Spinal cord (tissue), 10 donors: ENCODE measurements at places on chromosomes 7 and 10. TPM values are rescaled to one million over a fixed set of nuclear protein-coding genes. Genes with fewer than 3 reads are reported as not detected.

DNA sequence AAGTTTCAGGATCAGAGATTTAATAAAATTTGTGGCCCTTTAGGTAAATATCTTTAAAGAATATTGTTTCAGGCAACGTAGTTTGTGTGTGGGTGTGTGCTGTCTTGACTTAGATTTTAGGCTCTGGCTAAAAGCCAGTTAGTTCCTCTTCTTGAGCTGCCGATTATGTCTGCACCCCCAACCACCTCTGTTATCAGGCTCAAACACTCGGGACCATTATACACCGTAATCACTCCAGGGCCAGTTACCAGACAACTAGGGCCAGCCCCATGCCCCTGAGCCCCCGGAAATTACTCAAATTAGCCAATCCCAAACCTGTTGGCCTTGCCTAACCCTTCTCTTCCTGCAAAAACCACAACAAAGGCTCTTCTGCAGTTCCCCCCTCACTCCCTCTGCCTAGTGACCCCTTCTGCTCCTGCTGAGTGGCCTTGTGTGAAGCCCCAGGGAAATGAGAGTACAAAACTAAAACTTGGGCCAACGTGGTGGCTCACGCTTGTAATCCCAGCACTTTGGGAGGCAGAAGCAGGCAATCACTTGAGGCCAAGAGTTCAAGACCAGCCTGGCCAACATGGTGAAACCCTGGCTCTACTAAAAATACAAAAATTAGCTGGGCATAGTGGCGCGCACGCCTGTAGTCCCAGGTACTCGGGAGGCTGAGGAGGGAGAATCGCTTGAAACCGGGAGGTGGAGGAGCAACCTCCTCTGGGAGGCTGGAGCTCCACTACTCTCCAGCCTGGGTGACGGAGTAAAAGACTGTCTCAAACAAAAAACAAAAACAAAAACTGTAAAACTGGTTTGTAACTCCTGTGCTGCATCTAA is 9.2 kb upstream of the HNRNPF start:
- H3K4me3 ChIP-seq: no peak overlapping the region
- H3K27me3 ChIP-seq: no peaks in the 10 kb centered on the region
- H3K27ac ChIP-seq: no peak overlapping the region
- no peaks in the 10 kb centered on the region for H3K36me3 ChIP-seq
- H3K4me1 ChIP-seq: peaks cover 6% of the 10 kb centered on the region

GRCh38 chr10:63240807-63241206 is 107.7 kb downstream of the NRBF2 start:
- H3K36me3 ChIP-seq: no peaks in the 10 kb centered on the region
- H3K27ac ChIP-seq: no peak overlapping the region
- no peaks in the 10 kb centered on the region for H3K4me1 ChIP-seq
- H3K4me3 ChIP-seq: no peak overlapping the region
- no peak for DNase-seq
- H3K27me3 ChIP-seq: no peaks in the 10 kb centered on the region

GRCh38 chr10:119896937-119897770 is 4.6 kb downstream of the SEC23IP start:
- H3K36me3 ChIP-seq: peaks cover 10% of the 10 kb centered on the region
- no peak overlapping the region for H3K4me3 ChIP-seq
- H3K27me3 ChIP-seq: no peaks in the 10 kb centered on the region
- no peak for DNase-seq

The CCL26 gene
- not detected for total RNA-seq

- H3K4me3 ChIP-seq: no peak overlapping the region
- no peaks in the 10 kb centered on the region for H3K36me3 ChIP-seq
- no peak overlapping the region for H3K27ac ChIP-seq
- peaks cover 9% of the 10 kb centered on the region for H3K4me1 ChIP-seq
- no peaks in the 10 kb centered on the region for H3K27me3 ChIP-seq
Observed at GRCh38 chr7:98831641-98832221, 38.1 kb downstream of the TMEM130 start.

The COL28A1 gene
- 6.8 TPM for total RNA-seq

GRCh38 chr10:31467791-31468535 is 148.9 kb downstream of the ZEB1 start:
- H3K4me3 ChIP-seq: no peak overlapping the region
- DNase-seq: no peak
- no peak overlapping the region for H3K27ac ChIP-seq
- H3K4me1 ChIP-seq: no peaks in the 10 kb centered on the region
- H3K36me3 ChIP-seq: peaks cover 22% of the 10 kb centered on the region

GRCh38 chr7:159280008-159280407 is 135.3 kb upstream of the VIPR2 start:
- H3K4me1 ChIP-seq: no peaks in the 10 kb centered on the region
- no peaks in the 10 kb centered on the region for H3K27me3 ChIP-seq
- H3K27ac ChIP-seq: no peak overlapping the region
- no peaks in the 10 kb centered on the region for H3K36me3 ChIP-seq
- H3K4me3 ChIP-seq: no peak overlapping the region
- no peak for DNase-seq

GRCh38 chr10:33917069-33917780 is 582.8 kb upstream of the NRP1 start:
- H3K4me1 ChIP-seq: no peaks in the 10 kb centered on the region
- H3K27ac ChIP-seq: no peak overlapping the region
- DNase-seq: no peak
- H3K4me3 ChIP-seq: no peak overlapping the region
- no peaks in the 10 kb centered on the region for H3K27me3 ChIP-seq

DNA sequence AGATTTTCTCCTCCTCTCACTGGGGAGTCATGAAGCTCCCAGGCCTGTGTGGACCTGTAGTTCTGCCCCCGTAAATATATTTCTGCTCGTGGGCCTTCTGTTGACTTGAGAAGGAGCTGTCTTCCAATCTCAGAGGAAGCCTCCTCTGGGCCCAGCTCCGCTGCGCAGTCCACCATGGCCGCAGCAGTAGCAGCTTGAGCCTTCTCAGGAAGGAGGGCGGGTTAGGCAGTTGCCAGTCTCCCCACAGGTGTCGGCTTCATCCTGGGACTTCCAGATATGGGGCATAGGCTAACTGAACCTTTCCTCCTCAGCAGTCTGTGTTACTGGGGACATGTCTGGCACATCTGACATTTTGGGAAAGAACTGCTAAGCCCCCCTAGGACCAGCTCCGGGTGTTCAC is 62.9 kb upstream of the TRIM8 start:
- H3K27ac ChIP-seq: peak overlapping the region; percentile 81
- no peaks in the 10 kb centered on the region for H3K36me3 ChIP-seq
- H3K4me3 ChIP-seq: no peak overlapping the region

The COBL gene
- 3.8 TPM for total RNA-seq

DNA sequence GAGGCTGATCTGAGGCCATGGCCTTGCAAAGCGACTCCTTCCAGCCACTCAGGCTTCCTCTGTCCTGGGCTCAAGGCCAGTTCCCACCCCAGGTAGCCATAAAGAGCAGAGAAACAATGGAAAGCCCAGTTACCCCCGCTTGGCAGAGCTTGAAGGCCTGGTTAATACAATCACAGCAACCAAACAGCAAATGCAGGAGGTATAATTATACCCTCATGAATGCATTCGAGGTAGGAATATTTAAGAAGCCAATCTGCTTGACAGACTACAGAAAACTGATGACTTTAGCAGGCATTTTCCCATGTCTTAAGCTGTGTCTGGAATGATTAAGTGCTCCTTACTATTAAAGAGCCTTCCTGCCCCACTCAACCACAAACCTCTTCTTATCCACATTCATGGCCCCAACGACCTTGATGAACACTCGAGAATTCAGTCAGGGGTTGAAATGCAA is 114.1 kb upstream of the MACROH2A2 start:
- H3K27ac ChIP-seq: no peak overlapping the region
- no peak overlapping the region for H3K4me3 ChIP-seq
- peaks cover 5% of the 10 kb centered on the region for H3K4me1 ChIP-seq
- peaks cover 3% of the 10 kb centered on the region for H3K36me3 ChIP-seq
- no peaks in the 10 kb centered on the region for H3K27me3 ChIP-seq

DNA sequence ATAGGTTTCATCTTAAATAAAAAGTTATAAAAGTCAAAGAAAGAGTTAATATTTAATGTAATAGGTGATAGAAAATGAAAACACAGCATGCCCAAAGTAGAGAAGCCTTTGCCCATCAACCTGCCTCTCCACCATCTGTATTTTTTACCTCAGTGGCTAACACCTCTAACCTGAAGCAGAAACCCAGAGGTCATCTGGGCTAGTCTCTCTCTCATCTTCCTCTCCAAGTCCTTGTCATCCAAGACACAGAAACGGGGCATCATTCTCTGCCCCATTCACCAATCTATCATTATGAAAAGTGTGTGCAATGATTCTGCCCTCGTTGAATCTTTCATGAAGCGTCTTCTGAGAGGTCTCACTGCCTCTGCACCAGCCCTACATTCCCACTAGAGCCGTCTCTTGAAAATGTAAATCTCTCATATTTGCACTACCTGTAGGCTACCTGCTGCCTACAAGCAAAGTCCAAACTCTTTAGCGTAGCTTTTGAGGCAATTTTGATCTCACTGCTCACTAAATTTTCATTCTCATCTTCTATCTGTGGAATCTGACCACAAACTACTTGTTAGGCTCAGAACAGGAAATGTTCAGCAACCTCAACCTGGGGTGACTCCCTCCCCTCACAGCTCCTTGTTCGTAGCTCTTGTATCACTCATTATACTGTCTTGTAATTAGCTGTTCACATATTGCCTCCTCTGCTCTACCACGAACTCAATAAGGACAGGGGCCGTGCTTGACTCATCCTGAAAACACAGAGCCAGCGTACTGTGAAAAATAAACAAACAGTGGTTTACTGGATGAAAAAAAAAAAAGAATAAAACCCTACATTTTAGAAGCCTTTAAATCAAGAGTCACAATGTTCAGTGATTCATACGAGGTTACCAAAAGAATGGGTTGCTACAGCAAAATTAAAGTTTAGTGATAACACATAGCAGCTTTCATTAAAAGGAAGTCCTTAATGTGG is 83.1 kb downstream of the CTNNA3 start:
- H3K36me3 ChIP-seq: no peaks in the 10 kb centered on the region
- H3K27me3 ChIP-seq: no peaks in the 10 kb centered on the region
- H3K27ac ChIP-seq: no peak overlapping the region

- no peaks in the 10 kb centered on the region for H3K27me3 ChIP-seq
- H3K36me3 ChIP-seq: peaks cover 6% of the 10 kb centered on the region
- H3K27ac ChIP-seq: no peak overlapping the region
- no peak for DNase-seq
- no peak overlapping the region for H3K4me3 ChIP-seq
Observed at GRCh38 chr7:30585675-30586074, 9.0 kb upstream of the GARS1 start.

- H3K27ac ChIP-seq: no peak overlapping the region
- DNase-seq: peak; percentile 57
- H3K36me3 ChIP-seq: peaks cover 5% of the 10 kb centered on the region
- H3K4me3 ChIP-seq: no peak overlapping the region
Observed at GRCh38 chr10:234708-235406, 99.6 kb downstream of the ZMYND11 start.

DNA sequence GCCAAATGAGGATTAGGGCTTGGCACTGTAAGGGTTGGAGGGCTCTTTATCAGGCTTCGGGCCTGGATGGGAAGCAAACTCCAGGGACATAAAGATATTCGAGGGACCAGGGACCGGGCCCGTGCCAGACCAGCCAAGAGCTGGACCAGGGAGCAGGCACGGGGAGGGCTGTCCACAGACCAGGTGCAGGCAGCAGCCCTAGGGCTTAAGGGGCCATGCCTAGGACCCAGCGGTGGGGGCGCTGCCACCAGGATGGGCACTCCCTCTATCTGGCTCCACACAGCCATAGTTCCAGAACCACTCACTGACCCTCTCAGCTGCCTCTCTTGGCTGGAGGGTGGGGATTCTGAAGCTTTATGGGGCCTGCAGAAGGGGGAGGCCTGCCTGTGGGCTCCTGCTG is 32.9 kb downstream of the FAM241B start:
- no peaks in the 10 kb centered on the region for H3K36me3 ChIP-seq
- DNase-seq: no peak
- H3K4me3 ChIP-seq: no peak overlapping the region
- no peaks in the 10 kb centered on the region for H3K27me3 ChIP-seq
- H3K27ac ChIP-seq: no peak overlapping the region
- H3K4me1 ChIP-seq: no peaks in the 10 kb centered on the region

GRCh38 chr7:107213193-107213788 is 44.5 kb downstream of the HBP1 start:
- no peaks in the 10 kb centered on the region for H3K36me3 ChIP-seq
- no peak overlapping the region for H3K4me3 ChIP-seq
- no peak overlapping the region for H3K27ac ChIP-seq
- no peaks in the 10 kb centered on the region for H3K27me3 ChIP-seq

DNA sequence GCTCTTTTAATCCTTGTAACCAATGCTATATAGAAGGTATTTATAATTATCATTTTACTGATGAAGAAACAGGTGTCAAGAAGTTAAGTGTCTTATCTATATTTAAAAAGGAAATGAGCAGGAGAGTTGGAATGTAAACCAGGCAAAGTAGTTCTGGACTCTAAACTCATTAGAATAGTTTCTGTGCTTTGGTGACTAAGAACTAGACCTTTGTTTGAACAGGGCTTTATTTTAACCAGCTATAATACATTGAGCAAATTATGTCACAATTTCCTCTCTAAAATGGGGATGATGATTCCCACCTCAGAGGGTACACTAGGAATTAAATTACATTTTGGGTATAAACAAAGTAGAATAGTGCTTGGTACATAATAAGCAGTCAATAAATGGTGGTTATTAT is 236.0 kb downstream of the MAGI2 start:
- no peaks in the 10 kb centered on the region for H3K27me3 ChIP-seq
- no peak for DNase-seq
- H3K27ac ChIP-seq: no peak overlapping the region
- no peaks in the 10 kb centered on the region for H3K36me3 ChIP-seq

The BUB3 gene
- total RNA-seq: 97.7 TPM

The SMNDC1 gene
- total RNA-seq: 15.2 TPM

- H3K4me3 ChIP-seq: no peak overlapping the region
- no peaks in the 10 kb centered on the region for H3K27me3 ChIP-seq
- no peak for DNase-seq
- no peak overlapping the region for H3K27ac ChIP-seq
- peaks cover 43% of the 10 kb centered on the region for H3K4me1 ChIP-seq
Observed at GRCh38 chr10:127964621-127965020, 57.7 kb downstream of the PTPRE start.

The CYP2C19 gene
- 0.22 TPM for total RNA-seq

The LBX1 gene
- 4.0 TPM for total RNA-seq

DNA sequence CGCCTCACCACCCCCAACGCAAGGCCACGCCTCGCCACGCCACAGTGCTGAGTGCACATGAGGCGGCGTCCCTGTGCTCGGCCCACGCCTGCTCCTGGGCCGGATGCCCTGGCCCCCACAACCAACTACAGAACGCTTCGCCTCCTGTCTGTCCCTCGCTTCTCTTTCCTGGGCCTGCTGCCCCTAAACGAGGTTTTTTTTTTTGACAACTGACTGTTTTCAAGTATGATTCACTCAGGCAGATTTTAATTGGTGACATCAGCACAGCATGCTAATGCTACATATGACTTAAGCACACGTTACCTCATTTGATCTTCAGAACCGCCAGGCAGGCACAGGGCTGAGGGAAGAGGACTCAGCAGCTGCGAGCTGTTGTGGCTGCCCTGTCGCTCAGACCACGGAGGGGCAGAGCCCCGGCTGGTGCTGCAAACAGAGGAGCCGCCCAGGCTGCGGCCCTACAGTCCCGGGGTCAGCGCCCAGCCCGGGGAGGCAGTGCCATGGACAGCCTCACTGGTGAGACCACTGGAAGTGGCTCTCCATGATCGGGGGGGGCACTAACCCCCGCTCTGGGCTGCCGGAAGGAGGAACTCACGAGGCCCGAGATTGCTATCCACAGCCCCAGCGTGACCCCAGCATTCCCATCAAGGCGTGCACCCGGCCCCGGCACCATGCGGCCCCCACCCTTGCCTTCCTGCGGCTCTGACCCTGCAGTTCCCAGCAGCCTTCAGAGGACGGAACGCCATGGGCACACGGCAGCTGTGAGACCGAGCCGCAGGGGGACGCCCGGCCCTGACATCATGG is 212.8 kb downstream of the MAD1L1 start:
- H3K4me3 ChIP-seq: no peak overlapping the region
- H3K27me3 ChIP-seq: no peaks in the 10 kb centered on the region
- peaks cover 44% of the 10 kb centered on the region for H3K4me1 ChIP-seq
- DNase-seq: no peak
- peaks cover 35% of the 10 kb centered on the region for H3K36me3 ChIP-seq

The PON3 gene
- 4.0 TPM for total RNA-seq
